GM23248 (cell line): ENCODE measurements at places on chromosomes 4 and X. TPM values are rescaled to one million over a fixed set of nuclear protein-coding genes. Genes with fewer than 3 reads are reported as not detected.

- 0 out of 2 replicates have a peak, but pooled peaks cover 2% of the 10 kb centered on the region for H3K4me1 ChIP-seq
- no peaks in the 10 kb centered on the region for H3K36me3 ChIP-seq
- peak overlapping the region; percentile 87 for H3K4me3 ChIP-seq
- DNase-seq = no peak
- H3K27me3 ChIP-seq = no peaks in the 10 kb centered on the region
- peak overlapping the region; percentile 64 for H3K27ac ChIP-seq
These were observed 321 bp upstream of the HPRT1 start for GRCh38 chrX:134459683-134460004.

- H3K27ac ChIP-seq = no peak overlapping the region
- H3K4me3 ChIP-seq = no peak overlapping the region
- no peak for DNase-seq
- no peaks in the 10 kb centered on the region for H3K4me1 ChIP-seq
These were observed 67.9 kb downstream of the HAUS3 start for GRCh38 chr4:2174061-2174460.

DNA sequence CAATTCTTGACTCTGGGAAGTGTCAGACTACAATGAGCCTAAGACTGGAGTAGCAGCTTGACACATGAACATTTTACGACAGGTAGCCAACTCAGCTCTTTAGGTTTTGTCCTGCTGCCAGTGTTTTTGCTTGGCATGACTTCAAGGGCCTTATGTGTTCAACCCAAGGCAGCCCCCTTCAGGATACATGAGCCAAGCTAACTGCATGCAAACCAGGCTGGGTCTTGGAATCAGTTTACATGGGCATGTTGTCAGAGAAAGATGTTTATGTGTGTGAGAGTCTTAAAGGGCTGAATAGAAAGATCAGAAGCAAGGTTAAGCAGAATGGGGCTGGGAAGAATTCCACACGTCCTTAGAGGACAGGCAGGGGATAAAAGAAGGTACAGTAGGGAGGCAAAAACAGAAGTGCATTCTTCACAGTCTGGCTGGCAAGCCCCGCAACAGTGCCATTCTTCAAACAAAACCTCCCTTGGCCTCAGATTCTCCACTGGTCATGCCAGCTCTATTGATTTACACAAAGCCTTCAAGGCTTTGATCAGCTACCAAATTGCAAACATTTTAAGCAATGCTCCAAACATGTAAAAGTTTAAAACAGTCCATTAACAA lies 97.3 kb downstream of the NKX6-1 start:
- no peaks in the 10 kb centered on the region; the same call in 1 of the 2 replicates for H3K27me3 ChIP-seq
- DNase-seq = no peak
- no peak overlapping the region for H3K4me3 ChIP-seq
- no peaks in the 10 kb centered on the region for H3K4me1 ChIP-seq
- no peaks in the 10 kb centered on the region for H3K36me3 ChIP-seq
- no peak overlapping the region for H3K27ac ChIP-seq

- no peaks in the 10 kb centered on the region for H3K27me3 ChIP-seq
- H3K36me3 ChIP-seq = no peaks in the 10 kb centered on the region
- no peak for DNase-seq
- no peaks in the 10 kb centered on the region for H3K4me1 ChIP-seq
- H3K27ac ChIP-seq = no peak overlapping the region
These were observed 111.3 kb downstream of the MAGEE1 start for GRCh38 chrX:76538860-76539259.

DNA sequence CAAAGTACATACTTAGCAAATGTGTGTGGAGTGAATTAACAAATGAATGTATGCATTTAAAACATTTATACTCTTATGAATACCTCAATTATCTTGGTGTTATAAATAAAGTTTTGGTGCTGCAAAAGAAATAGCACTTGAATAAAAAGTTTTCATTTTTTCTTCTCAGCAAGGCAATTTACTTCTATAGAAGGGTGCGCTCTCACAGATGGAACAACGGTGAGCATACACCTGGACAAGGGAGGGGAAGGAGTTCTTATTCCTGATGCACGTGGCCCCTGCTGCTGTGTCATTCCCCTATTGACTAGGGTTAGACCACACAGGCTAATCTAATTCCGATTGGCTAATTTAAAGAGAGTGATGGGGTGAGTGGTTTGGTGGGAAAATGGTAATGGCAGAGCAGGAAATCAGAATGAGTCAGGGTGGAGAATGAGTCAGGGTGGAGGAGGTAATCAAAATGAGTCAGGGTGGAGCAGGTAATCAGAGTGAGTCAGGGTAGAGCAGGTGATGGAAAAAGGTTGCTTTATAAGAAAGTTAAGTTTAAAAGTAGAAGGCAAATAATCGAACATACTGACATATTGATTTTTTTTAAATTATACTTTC lies 28.2 kb upstream of the PGK1 start:
- no peaks in the 10 kb centered on the region for H3K4me1 ChIP-seq
- H3K4me3 ChIP-seq = no peak overlapping the region
- H3K27ac ChIP-seq = no peak overlapping the region
- no peaks in the 10 kb centered on the region for H3K36me3 ChIP-seq
- H3K27me3 ChIP-seq = no peaks in the 10 kb centered on the region

DNA sequence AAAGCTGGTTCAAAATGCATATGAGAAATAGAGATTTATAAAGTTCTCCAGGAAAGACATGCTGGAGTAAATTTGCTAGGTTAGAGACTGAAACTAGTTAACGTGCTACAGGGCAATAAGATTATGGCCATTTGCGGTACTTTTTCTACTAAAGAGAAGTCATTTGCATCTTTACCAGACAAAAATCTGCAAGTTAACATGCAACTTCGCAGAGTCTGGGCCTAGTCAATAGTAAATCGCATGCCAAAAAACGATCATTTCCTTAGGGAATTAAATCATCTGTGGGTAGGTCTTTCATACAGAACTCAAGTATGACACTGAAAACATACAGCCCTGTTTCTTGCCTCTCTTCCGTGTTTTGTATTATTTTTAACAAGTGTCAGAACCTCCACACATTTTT lies 32.8 kb upstream of the REST start:
- H3K27me3 ChIP-seq = no peaks in the 10 kb centered on the region
- H3K27ac ChIP-seq = no peak overlapping the region
- DNase-seq = no peak
- no peaks in the 10 kb centered on the region for H3K36me3 ChIP-seq
- H3K4me1 ChIP-seq = no peaks in the 10 kb centered on the region

GRCh38 chr4:101114936-101115372 lies 232.4 kb downstream of the PPP3CA start:
- peak overlapping the region; percentile 36 for H3K27ac ChIP-seq
- H3K27me3 ChIP-seq = no peaks in the 10 kb centered on the region
- peaks cover 14% of the 10 kb centered on the region for H3K4me1 ChIP-seq
- peak; percentile 72 for DNase-seq

- DNase-seq = no peak
- H3K4me3 ChIP-seq = no peak overlapping the region
- H3K27me3 ChIP-seq = no peaks in the 10 kb centered on the region
- H3K27ac ChIP-seq = no peak overlapping the region
- no peaks in the 10 kb centered on the region for H3K36me3 ChIP-seq
These were observed 807.4 kb downstream of the FSTL5 start for GRCh38 chr4:161356351-161356750.

DNA sequence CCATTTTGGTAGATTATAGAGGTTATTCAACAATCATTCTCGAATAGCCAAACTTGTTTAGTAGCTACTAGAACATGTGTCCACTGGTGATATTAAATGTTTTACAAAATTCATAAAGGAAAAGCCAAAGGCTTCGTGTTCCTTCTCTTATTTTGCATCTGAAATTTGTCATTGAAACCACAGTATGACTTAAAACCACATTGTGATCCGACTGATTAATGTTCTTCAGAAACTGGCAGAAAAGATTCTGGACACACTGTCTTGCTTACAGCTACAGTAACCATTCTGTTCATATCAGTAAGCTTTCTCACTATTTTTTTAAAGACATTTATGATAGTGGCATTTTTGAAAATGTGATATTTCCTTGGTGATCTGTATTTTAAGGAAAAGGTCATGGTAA lies 2.6 kb upstream of the SMARCA1 start:
- no peak for DNase-seq
- H3K4me1 ChIP-seq = 0 out of 2 replicates have a peak, but pooled peaks cover 5% of the 10 kb centered on the region
- no peaks in the 10 kb centered on the region for H3K27me3 ChIP-seq

GRCh38 chrX:129359269-129359668 lies 164.0 kb downstream of the SMARCA1 start:
- DNase-seq = peak; percentile 16
- no peaks in the 10 kb centered on the region for H3K4me1 ChIP-seq
- no peaks in the 10 kb centered on the region for H3K36me3 ChIP-seq
- no peak overlapping the region for H3K27ac ChIP-seq
- no peak overlapping the region for H3K4me3 ChIP-seq

- no peak for DNase-seq
- no peaks in the 10 kb centered on the region for H3K36me3 ChIP-seq
- no peak overlapping the region for H3K4me3 ChIP-seq
- no peak overlapping the region for H3K27ac ChIP-seq
These were observed 18.0 kb upstream of the PDZD4 start for GRCh38 chrX:153848325-153848724.

GRCh38 chr4:134665429-134665828 lies 463.8 kb upstream of the PABPC4L start:
- H3K27me3 ChIP-seq = no peaks in the 10 kb centered on the region
- H3K27ac ChIP-seq = no peak overlapping the region
- DNase-seq = no peak
- H3K36me3 ChIP-seq = no peaks in the 10 kb centered on the region

ERAS gene
- total RNA-seq = not detected in 2 replicates

SHOX gene
- not detected in 2 replicates for total RNA-seq

PPP4R3C gene
- total RNA-seq = not detected in 2 replicates

IL1RAPL2 gene
- not detected in 2 replicates for total RNA-seq

ZDHHC15 gene
- not detected in 2 replicates for total RNA-seq

FDCSP gene
- total RNA-seq = not detected in 2 replicates

OCRL gene
- total RNA-seq = 13.0 and 17.2 TPM in 2 replicates

FAM184B gene
- not detected in 2 replicates for total RNA-seq
